COR-L47 (cell line): ENCODE measurements at places on chromosomes 6 and 20.

GRCh38 chr20:45780159-45780558 lies 11.5 kb downstream of the WFDC3 start:
- DNase-seq: no peak

GRCh38 chr6:29414588-29414987 lies at the start of gene OR12D1:
Gene OR12D1, plus strand, starts transcription at chr6:29414928.
- DNase-seq: no peak

GRCh38 chr20:13251106-13251903 lies 30.2 kb downstream of the ISM1 start:
- DNase-seq: no peak

- DNase-seq: no peak
Observed at GRCh38 chr20:1389703-1390580, 2.9 kb downstream of the FKBP1A start.

DNA sequence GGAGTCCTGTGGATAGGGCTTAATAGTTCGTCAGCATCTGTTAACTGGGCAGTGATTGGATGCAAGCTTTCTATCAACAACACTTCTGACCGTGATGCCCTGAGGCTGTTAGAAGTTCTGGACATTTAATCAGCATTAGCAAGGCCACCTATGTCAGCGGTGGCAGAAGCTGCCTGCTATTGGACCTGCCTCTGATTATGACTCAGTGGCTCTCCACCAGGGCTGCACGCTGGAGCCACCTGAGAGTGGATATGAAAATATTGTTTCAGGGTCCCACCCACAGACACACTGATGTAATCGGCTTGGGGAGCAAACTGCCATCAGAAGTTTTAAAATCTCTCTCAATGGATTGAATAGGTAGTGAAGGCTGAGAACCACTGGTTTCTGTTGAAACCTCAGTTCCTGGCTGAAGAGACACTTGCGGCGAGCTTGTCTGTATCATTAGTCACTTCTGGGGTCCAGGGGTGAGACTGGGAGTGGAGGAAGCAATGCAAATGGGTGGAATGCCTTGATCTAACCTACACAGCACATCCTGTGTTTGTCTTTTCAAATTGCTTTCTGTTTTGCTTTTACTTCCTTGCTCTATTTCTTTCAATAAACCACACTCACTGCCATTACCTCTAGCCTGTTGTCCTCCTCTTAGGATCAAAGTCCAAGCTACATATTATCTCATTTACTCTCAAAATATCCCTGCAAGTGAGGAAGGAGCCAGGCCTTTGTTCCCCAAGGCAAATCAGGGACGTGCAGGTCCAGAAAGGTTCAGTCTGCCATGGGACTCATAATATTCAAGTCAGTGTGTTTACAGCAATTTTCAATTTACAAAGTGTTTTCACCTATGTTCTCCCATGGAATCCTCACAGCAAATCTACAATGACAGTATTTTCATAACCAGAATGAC lies 4.2 kb downstream of the CLIC5 start:
- DNase-seq: no peak

DNA sequence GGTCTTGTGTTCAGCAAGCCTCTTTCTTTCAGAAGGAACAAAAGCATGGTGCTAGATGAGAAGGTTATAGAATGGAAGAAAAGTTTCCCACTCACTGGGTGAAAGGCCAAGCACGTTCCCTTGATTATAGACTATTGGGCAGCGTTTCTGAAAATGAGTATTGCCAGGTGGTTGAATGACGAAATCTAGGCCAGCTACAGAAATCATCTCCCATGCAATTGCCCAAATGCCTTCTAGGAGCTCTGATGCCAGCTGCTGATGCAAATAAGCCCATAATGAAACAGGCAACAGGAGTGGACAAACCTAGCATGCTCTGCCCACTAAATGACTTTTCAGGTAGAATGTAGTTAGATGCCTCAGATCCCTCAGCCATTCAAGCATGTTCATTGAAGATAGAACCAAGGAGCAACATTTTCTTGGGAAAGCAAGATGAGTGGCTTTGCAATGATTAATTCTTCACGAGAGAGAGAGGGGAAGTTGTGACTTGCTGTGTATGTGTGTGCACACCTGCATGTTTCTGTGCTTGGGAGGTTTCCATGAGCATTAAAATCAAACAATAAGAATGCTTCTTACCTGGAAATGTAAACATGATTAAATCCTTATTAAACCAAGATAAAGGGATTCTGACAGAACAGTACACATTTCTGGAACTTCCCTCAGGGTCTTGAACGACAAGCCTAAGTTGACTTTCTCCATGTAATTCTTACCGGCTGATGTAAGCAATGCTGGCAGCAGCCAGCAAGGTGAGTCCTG lies 43.6 kb downstream of the ADTRP start:
- DNase-seq: no peak

DNA sequence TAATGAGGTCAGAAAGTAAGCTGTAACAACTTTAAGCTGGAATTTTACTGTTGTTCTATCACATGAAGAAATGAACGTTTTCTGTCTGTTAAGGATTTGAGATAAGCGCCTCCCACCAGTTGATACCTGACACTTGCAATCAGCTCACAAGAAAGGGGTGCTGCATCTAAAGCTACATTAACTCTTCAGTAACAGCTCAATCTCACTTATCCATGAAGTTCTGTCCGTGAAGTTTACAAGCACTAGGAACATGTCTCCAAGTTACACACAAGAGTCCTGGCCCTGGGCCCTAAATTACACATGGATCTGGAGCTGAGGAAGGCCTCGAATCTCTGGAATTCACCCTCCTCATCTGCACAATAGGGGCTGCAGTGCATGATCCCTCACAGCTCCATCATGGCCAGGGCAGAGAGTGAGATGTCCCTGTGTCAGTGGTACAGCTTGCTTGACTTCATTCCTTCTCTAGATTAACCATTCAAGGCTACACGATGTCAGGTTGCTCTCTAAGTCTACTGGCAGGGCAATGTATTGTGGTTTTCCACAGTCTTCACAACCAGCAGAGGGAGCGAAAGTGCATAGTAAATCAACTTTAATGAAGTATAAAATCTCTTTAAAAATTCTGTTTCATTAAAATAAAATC lies 182.4 kb upstream of the MCHR2 start:
- DNase-seq: no peak
